ENCODE measurements at places on chromosomes 13 and 19.

- no peak for DNase-seq
These were observed 196.0 kb downstream of the KLF5 start for GRCh38 chr13:73254827-73255226.

GRCh38 chr13:113169277-113170272, 11.1 kb downstream of the PROZ start:
- DNase-seq: no peak

- DNase-seq: no peak
These were observed 51.5 kb upstream of the USE1 start for GRCh38 chr19:17163652-17164051.

- no peak for DNase-seq
These were observed 155.5 kb upstream of the STARD13 start for GRCh38 chr13:33441015-33441414.

GRCh38 chr13:31749929-31750328, 10.6 kb downstream of the RXFP2 start:
- no peak for DNase-seq

- no peak for DNase-seq
These were observed 1.7 kb downstream of the SMIM24 start for GRCh38 chr19:3478409-3479176.
